HTR-8/SVneo (cell line): ENCODE measurements at places on chromosomes 2 and 18.

- no peak for DNase-seq
Observed at GRCh38 chr18:63953811-63954210, 4.7 kb downstream of the HMSD start.

DNA sequence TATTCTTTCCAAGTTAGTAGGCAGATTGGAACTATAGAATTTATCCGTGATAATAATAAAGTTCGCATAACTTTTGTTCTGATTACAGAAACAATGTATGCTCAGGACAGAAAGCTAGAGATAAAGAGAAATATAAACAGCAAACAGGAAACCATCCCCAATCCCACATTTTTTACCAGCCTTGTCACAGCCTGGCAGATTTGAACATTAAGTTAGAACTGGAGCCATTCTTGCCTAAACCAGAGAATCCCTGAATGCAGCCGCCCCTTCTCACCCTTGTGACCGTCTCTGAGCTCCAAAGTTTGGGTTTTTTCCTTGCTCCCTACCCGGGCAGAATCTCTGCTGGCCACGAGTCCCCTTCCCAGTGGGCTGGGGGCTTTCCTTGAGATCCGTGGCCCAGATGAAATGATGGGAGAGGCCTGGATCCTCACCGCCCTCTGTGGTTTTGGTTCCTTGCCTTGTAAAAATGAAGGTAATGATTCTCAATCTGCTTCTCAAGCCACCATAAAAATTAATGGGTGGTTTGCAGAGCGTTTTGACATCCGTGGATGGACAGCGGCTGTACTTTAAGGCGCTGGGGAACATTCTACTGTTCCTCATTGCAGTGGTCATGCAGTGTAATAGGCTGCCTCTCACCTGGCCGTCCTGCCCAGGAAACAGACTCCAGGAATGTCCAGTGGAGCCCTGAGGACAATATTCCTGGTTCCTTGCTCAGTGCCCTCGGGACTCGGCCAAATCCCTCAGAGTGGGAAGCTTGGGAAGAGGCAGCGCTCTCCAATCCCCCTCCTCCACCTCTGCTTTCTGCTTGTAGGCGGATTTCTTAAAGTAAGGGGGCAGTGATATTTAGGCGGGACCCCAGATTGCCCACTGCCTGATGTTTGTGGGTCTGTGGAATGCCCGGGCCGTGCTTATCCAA lies 1.6 kb downstream of the SH3BP4 start:
- DNase-seq = no peak

DNA sequence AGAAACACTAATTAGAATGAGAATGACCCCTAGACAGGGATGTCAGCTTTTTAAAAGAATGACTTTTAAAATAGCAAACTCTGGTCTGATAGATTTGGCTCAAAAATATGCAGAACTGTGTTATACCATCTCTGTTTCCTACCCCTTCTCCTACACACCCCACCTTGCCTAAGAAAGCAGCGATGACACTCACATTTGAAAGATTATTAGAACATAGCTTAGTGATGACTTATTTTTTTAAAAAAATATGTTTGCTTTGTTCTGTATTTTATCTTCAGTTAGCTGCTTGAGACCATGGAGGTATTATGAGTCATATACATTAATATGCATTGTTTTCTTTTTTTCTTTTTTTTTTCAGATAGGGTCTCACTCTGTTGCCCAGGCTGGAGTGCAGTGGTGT lies 176.7 kb upstream of the TPO start:
- no peak for DNase-seq

DNA sequence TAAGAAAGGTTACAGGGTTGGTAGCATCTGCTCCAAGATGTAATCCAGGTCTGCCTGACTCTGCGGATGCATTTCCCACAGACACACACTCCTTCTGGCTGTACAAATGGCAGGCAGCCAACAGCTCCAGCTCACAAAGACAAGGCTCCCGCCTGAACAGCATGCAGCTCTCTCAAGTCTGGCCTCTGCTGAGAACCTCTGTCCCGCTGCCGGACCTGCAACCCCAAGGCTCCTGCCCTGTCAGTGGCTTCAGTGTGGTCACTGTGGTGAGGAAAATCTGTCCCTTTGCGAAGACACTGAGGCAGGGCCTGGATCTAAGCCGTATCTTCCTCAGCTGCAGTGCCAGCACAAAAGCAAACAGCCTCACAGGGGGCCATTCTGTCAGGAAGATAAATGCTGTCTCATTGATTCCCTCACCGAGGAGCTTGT lies 469.3 kb upstream of the MEX3C start:
- no peak for DNase-seq

- no peak for DNase-seq
Observed at GRCh38 chr2:227765788-227766372, 20.2 kb downstream of the SCYGR8 start.
